CD8-positive, alpha-beta memory T cell (primary cell): ENCODE measurements at places on chromosomes 16 and 17. TPM values are rescaled to one million over a fixed set of nuclear protein-coding genes. Genes with fewer than 3 reads are reported as not detected.

DNA sequence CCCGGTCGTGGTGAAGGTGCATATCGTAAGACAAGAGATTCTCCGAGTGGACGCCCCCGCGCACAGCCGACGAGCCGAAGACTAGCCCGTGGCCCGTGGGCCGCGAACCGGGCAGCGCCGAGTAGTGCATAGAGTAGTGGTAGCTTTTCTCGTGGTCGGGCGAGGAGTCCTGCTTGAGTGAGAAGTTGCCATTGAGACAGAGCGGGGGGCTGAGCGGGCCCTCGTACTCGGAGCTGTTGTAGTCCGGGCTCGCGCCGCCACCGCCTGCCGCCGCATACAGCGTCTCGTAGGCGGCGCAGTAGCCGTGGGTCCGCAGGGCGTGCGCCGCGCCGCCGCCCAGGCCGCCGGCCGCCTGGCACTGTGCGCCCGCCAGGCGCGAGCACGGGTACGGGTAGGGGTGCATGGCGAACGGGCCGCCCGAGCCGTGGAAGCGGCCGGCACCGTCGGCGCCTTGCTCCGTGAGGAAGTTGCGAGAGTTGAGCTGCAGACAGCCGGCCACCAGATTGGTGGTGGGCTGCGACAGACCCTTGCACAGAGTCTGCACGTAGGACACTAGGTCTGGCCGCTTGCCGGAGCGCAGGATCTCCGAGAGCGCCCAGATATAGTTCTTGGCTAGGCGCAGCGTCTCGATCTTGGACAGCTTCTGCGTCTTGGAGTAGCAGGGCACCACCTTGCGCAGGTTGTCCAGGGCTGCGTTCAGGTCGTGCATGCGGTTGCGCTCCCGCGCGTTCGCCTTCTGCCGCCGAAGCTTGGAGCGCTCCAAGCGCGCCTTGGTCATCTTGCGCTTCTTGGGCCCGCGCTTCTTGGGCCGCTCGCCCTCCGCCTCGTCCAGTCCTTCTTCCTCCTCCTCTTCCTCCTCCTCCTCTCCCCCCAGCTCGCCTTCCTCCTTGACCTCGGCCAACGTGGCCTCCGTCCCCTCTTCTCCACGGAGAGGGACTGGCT is 2.0 kb downstream of the NEUROD2 start:
- no peak overlapping the region for H3K27ac ChIP-seq
- DNase-seq, result no peak
- H3K27me3 ChIP-seq, result peaks cover 63% of the 10 kb centered on the region

DNA sequence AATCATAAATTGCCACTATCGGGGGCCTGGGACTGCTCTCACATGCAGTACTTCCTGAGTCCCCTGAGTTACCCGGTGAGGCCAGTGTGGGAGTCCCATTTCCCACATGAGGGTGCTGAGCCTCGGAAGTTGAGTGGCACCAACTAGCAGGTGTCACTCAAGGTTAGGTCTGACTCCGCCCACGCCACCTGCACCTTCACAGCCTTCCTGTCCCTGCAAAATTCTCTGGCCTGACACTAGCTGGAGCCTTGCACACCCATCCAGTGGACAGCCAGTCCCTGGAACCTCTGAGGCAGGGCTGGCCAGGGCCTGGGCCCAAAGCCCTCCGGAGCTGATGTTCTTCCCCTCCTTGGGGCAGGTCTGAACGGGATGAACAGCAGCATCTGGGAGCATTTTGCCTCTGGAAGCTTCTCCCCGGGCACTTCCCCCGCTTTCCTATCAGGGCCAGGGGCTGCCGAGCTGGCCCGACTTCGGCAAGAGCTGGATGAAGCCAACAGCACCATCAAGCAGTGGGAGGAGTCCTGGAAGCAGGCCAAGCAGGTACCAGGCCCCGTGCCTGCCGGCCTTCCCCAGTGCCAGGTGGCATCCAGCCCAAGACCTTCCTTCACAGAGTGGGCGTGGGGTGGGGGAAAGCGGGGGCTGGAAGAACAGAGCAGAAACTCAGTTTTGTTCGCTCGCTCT is 21.9 kb downstream of the UNC13D start:
- peaks cover 10% of the 10 kb centered on the region for H3K36me3 ChIP-seq
- DNase-seq, result no peak
- H3K4me1 ChIP-seq, result peaks cover 17% of the 10 kb centered on the region

DNA sequence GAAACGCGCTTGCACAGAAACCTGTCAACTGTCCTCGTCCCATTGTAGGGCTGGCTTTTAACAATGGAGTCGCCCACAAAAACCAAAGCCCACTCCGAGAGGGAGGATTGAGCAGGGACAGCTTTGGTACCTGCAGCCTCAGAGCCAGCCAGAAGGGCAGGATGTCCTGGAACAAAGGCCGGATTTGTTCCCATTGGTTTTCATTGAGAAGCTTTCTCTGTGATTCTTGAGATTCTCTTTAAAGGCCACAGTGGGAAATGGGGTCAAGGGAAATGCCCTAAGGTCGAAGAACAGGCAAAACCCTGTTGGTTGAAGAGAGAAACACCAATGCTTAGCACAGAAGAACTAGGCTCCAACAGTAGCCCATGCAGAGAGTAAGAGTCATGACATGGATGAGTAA is 65.4 kb downstream of the C16orf78 start:
- no peaks in the 10 kb centered on the region for H3K36me3 ChIP-seq
- no peaks in the 10 kb centered on the region for H3K27me3 ChIP-seq
- H3K4me1 ChIP-seq, result peaks cover 23% of the 10 kb centered on the region
- DNase-seq, result no peak
- H3K27ac ChIP-seq, result no peak overlapping the region

DNA sequence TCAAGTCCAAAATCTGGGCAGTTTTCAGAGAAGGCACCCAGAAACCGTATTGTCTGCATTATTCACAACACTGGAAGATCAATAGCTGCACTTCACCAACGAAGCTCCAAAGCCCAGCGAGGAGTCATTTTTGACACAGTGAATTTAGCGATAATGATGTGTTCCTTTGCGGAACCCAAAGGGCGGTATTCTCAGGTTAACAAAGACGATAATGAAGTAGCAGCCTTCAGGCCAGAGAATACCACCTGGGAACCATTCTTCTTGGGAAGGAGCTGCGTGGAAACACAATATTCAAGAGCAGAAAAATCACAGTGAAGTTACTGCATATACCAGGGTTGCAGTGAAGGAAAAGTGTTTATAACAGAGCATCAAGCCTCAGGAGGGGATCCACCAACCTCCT is 381.0 kb downstream of the TOX3 start:
- H3K27ac ChIP-seq, result no peak overlapping the region
- DNase-seq, result no peak
- no peak overlapping the region for H3K4me3 ChIP-seq
- no peaks in the 10 kb centered on the region for H3K36me3 ChIP-seq
- H3K4me1 ChIP-seq, result no peaks in the 10 kb centered on the region

GRCh38 chr17:52674686-52675085 is 516.2 kb upstream of the CA10 start:
- no peak overlapping the region for H3K27ac ChIP-seq
- no peaks in the 10 kb centered on the region for H3K4me1 ChIP-seq
- no peak for DNase-seq

DNA sequence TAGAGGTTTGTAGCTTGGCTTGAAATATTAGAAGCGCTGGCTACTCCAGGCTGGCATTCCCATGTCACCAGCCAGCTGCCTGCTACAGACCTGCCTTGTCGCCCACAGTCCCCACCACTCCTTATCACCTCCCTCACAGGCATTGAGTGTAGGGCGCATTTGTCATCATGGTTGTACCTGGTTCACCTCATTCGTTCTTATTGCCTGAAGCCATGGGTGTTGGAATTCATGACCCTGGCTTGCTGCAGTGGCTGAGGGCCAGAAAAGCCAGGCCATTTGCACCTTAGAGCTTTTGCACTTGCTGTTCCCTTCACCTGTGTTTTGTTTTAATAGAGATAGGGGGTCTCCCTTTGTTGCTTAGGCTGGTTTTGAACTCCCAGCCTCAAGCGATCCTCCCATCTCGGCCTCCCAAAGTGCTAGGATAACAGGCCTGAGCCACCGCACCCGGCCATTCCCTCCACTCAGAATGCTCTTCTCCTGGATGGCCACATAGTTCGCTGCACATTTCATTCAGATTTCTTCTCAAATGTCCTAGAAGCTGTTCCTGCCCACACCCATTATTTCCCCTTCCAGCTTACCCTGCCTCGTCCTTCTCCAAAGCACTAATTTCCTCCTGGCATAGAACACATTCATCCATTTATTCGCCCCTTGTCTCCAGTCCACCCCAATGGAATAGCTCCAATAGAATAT is 97.6 kb downstream of the C16orf78 start:
- H3K36me3 ChIP-seq, result no peaks in the 10 kb centered on the region
- H3K4me1 ChIP-seq, result no peaks in the 10 kb centered on the region
- DNase-seq, result no peak
- no peak overlapping the region for H3K4me3 ChIP-seq
- H3K27me3 ChIP-seq, result no peaks in the 10 kb centered on the region

DNA sequence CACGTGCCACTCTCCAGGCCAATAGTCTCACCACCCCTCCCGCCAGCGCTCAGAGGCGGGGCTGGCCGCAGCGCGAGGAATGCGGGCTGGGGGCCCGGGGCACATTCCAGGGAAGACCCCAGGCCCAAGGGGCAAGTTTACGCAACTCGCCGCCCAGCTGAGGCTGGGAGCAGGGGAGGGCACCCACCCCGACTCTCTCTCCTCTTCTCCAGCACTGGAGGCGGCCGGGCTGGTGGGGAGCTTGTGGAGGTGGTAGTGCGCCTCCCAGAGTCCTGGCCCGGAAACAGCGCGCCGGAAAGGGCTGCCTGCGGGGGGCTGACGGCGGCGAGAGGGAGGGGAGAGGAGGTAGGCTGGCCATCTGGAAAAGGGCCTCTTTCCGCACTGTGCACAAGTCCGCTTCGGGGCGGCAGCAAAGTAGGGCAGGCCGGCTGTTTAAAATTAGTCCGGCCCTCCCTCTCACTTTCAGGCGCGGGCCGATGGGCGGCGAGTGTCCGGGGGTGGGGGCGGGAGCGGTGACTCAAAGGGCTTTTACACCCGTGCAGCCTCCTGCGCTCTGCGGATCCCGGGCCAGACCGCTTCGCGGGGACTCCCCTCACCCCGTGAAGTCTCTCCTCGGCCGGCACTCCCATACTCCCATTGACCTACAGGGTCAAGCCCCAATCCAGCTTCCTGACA is 1.1 kb downstream of the FHOD1 start:
- peak overlapping the region; percentile 73 for H3K4me3 ChIP-seq
- H3K27ac ChIP-seq, result peak overlapping the region; percentile 72
- peaks cover 48% of the 10 kb centered on the region for H3K4me1 ChIP-seq
- peak; percentile 50 for DNase-seq
- no peaks in the 10 kb centered on the region for H3K27me3 ChIP-seq
- H3K36me3 ChIP-seq, result no peaks in the 10 kb centered on the region

TPSG1 gene
- total RNA-seq, result not detected

- no peaks in the 10 kb centered on the region for H3K27me3 ChIP-seq
- peaks cover 69% of the 10 kb centered on the region for H3K4me1 ChIP-seq
- H3K36me3 ChIP-seq, result no peaks in the 10 kb centered on the region
- peak; percentile 60 for DNase-seq
- H3K27ac ChIP-seq, result peak within 1 kb of the TSS; percentile 86
- peak within 1 kb of the TSS; percentile 91 for H3K4me3 ChIP-seq
Measured at GRCh38 chr17:48429638-48430586, at the start of gene SKAP1. TSS of gene SKAP1 (minus strand) at chr17:48430214.

DNAAF8 gene
- total RNA-seq, result 0.31 TPM

ATP1B2 gene
- 0.40 TPM for total RNA-seq

STAT5A gene
- total RNA-seq, result 263 TPM

DNA sequence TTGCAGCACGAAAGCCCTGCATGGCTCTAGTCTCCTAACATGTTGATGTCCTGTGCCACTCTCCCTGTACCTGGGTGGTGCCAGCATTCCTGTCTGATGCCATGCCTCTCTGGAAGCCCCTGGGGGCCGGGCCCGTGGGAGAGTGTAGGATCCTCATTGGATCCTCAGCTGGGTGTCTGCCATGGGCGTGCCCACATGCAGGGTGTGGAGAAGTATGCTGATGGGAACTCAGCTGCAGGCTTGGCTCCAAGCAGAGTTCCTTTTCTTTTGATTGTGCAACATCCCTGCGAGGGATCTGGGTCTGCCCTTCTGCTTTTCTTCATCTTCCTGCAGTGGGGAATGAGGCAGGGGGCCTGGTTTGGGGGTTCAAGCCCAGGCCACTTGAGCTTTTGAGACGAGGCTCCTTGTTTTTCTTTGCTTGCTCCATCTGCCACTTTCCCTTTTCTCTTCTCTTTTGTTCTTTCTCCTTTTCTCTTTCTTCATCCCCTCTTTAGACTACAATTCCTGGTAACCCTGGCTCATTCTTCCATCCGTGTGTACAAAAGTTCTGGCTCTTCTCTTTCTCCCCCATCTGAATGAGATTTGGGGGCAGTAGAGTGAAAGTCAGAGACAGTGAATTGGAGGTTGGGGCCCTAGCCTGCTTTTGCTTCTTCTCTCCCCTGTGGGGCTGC is 32.9 kb downstream of the KSR1 start:
- H3K27me3 ChIP-seq, result no peaks in the 10 kb centered on the region
- H3K36me3 ChIP-seq, result no peaks in the 10 kb centered on the region
- no peak for DNase-seq
- H3K4me1 ChIP-seq, result no peaks in the 10 kb centered on the region
- H3K4me3 ChIP-seq, result no peak overlapping the region
- H3K27ac ChIP-seq, result no peak overlapping the region

- DNase-seq, result peak; percentile 52
- no peaks in the 10 kb centered on the region for H3K27me3 ChIP-seq
- H3K27ac ChIP-seq, result peak overlapping the region; percentile 79
- peak overlapping the region; percentile 72 for H3K4me3 ChIP-seq
Measured at GRCh38 chr16:17370223-17370707, 100.5 kb downstream of the XYLT1 start.

- no peaks in the 10 kb centered on the region for H3K36me3 ChIP-seq
- no peaks in the 10 kb centered on the region for H3K4me1 ChIP-seq
- no peaks in the 10 kb centered on the region for H3K27me3 ChIP-seq
- H3K27ac ChIP-seq, result no peak overlapping the region
- no peak for DNase-seq
Measured at GRCh38 chr17:34389126-34389750, 26.2 kb upstream of the CCL1 start.

DNA sequence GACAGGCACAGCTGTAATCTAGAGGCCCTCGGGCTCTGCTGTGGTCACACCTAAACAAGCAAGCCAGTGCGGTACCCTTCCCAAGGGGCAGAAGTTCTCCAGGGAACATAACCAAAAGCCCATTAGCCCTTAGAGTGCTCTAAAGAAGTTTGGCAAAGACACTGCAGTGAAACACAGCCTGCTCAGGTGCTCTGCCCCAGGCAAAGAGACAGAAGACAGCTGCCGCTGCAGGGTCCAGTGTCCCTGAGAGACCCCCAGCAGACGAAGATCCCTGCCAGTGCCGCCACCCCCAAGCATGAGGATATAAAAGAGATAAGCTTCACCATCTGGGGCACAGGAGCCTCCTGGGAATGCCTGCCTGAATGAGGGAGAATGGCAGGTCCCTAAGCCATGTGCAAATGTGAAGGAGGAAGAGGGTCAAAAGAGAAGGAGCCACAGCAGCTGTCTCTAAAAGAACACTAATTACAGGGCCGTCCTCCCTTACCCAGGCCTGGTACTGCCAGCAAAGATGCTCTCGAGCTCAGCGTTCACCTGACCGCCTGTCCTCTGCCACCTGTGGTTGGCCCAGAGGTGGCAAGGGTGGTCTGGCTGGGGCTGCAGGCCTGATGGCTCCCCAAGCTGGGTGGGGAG is 29.7 kb downstream of the CUEDC1 start:
- no peak overlapping the region for H3K4me3 ChIP-seq
- no peak for DNase-seq
- H3K27ac ChIP-seq, result no peak overlapping the region
- H3K4me1 ChIP-seq, result no peaks in the 10 kb centered on the region
- no peaks in the 10 kb centered on the region for H3K36me3 ChIP-seq
